ENCODE measurements at places on chromosomes 7 and 10.

DNA sequence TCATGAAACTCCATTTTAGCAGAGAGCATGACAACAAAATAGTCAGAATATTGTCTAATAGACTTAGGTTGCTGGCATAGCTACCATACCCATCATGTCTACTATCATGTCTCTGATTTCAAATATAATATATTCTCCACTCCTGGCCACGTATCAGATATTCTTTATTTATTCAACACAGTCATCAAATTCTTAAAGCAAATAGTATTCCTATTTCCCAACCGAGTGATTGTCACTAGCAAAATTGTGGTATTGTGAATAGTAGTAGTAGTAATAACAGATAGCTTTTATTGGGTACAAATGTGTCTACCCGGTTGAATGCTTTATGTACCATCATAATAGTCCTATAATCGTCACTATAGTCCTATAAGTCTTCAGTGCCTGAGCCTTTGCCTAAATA lies 918.6 kb downstream of the KCNMA1 start:
- DNase-seq = no peak

DNA sequence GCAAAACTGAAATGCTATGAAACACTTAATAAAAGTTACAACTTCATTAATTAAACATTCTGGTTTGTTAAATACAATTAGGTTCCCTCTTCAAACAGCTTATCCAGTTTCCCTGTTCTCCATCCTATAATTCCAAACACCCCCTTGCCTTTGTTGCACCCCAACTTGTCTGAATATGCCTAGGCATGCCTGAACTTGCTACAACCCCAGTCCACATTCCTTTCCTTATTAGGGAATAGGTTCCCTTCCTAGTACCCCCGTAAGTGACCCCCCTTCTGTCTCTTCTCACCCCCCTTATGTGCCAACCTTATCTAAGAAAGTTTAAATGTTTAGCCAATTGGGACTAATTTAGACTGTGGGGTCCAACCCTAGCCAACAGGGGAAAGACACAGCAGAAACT lies 295.7 kb upstream of the GALNT17 start:
- DNase-seq = no peak

- DNase-seq = no peak
Measured at GRCh38 chr7:115356139-115356746, 434.3 kb downstream of the MDFIC start.

GRCh38 chr10:7035126-7035761 lies 375.6 kb downstream of the SFMBT2 start:
- DNase-seq = no peak

GRCh38 chr10:72080042-72080975 lies 8.0 kb downstream of the SPOCK2 start:
- DNase-seq = no peak

- no peak for DNase-seq
Measured at GRCh38 chr10:84432891-84433290, 104.5 kb downstream of the CCSER2 start.

GRCh38 chr7:120169996-120170783 lies 102.8 kb upstream of the KCND2 start:
- peak; percentile 6 for DNase-seq

DNA sequence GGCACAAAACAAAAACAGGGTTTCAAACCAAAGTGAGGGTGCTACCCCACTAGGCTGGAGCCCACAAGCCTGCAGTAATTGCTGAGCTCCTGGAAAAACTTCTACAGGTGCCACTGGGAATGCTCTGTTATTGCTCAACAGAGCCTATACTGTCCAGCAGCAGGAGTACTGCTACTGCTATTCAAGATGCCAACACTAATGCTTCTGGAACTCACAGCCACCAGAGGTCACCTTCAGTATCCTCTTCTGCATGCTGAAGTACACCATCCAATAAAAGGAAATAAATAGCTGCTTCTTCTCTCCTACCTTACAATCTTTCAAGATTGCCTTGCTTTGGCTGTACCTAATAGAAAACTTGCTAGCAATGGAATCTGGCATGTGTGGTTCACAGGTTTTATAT lies 222.0 kb downstream of the LRRN3 start:
- DNase-seq = no peak

DNA sequence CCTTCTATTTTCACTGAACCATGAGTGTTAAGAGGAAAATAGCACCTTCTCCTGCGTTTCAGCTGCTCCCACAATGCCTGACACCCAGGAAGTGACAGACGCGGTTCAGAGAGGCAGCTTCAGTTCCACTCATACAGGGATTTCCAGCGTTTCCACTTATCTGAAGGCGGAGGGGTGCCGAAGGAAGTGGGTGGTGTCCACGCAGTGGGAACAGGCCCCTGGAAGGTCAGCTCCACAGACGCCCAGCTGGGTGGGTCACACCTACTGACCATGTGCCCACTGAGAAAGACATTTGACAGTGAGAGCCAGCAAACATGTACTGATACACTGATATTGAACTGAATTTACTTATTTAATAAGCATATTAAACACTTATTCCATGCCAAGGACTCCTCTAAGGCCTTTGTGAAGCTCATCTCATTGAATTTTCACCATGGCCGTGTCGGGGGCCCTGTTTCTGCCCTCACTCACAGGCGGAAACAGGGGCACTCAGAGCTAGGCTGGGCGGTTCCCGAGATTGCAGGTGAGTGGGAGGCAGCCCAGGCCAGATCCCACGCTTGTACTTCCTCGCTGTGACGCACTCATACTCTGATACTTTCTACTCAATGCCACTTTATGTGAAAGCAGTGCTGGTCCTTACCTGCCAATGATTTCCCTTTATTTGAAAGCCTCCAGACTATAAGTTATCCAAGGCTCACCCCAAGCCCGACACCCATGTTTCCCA lies 96.8 kb downstream of the TCERG1L start:
- DNase-seq = no peak

DNA sequence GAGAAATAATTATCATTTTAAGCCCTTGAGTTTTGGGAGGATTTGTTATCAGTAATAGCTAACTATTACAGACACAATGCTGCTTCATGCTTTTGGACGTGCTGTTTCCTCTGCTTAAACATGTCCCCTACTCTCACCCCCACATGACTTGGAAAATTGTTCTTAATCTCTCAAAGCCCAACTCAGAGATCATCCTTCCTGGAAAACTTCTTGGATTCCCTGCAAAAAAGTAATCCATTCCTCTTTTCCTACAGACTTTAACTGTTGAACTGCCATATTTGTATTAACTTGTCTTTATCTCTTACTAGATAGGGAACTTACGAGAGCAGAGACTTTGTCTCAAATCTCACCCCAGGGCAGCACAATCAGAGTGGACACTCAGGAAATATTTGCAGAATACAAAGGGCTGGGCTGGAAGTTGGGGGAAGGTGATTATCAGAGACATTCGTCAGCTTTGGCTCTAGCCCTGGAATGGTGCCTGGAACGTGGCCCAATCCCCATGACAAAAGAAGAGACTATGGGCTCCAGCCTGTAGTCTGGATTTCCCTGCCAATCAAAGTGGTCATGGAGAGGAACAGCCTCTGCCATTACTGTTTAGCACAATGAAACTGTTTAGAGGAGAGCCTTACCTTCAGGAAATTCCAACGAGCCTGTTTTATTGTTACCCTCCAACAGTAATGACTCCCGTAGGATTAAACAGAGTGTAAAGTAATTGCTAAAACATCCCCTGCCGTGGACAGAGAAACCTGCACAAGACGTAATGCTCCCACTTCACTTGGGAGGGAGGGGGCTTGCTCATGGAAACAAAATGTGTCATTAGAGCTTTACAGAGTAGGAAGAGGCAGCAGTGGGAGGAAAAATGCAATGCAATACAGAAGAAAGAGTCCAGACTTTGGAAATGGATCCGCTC lies 140.4 kb upstream of the AUTS2 start:
- no peak for DNase-seq

DNA sequence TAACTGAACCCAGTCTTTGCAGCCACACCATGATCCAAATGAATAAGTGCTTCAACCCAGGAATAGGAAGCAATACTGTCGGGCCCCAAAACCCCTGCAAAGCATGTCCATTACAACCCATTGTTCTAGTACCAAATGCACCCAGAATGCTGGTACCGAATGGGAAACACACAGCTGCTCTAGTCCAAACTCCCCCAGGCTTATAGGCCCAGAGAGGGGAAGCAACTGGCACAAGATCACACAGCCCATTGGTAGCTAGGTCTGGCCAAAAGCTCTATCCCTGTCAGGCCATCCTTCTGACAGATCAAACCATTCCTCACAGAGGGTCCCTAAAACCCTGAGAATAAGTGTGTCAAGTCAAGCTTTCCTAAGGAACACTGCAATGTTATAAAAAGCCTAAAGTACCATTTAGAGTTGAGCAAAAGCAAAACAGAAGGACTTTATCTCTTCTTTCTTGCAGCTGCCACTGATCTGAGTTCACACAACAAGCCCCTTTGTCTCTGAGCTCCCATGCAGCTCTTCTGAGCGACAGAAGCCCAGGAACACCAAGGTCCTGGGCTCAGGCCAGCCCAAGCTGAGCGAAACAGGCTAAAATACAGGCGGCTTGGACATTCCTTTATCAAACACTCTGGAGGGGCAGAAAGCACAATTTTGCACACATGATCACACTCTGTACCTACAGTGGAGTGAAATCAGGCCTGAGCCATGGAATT lies 116.7 kb downstream of the SGMS1 start:
- DNase-seq = no peak

- no peak for DNase-seq
Measured at GRCh38 chr10:93245779-93246178, 172.1 kb downstream of the CYP26A1 start.

DNA sequence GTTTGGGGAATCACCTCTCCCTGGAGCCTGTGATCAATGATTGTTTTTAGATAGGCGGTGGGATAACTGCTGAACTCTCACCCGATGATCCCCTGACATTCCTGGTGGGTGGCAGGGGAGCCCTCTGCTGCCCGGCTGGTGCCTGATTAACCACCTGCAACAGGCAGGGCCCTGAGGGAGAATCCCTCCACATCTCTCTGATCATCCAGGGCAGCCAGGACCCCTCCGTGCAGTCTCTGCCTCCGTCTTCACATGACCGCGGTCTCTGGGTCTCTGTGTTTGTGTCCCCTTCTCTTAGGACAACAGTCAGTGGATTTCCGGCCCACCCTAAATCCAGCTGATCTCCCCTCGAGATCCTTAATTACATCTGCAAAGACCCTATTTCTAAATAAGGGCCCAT lies 17.4 kb downstream of the CALML5 start:
- DNase-seq = no peak

- DNase-seq = no peak
Measured at GRCh38 chr10:124748953-124749645, 4.9 kb upstream of the FAM53B start.

DNA sequence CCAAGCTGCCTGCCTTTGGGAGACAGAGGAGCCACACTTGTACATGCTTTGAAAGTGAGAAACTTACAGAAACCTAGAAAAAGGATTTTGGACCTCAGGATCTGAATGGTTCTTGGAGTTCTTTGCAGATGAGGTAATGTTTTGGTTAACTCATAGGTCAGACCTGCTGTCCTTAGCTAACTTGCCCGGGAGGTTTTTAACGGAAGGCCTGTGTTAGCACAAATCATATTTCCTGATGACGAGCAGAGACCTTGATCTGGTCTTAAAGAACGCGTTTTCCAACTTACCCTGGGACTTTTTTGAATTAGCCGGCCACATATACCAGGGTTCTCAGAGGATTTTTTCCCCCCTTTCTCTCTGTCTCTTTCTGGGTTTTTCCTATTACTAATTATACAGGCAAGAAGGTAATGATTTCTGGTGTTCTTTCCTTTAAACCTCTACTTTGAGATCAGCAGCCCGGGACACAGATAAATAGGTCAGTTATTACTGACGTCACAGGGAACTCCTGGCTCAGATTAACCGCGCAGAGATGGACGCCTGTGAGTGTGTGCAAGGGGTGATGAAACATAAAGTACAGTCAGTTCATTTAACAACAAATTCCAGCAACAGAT lies 101.7 kb upstream of the KLF6 start:
- DNase-seq = peak; percentile 69

DNA sequence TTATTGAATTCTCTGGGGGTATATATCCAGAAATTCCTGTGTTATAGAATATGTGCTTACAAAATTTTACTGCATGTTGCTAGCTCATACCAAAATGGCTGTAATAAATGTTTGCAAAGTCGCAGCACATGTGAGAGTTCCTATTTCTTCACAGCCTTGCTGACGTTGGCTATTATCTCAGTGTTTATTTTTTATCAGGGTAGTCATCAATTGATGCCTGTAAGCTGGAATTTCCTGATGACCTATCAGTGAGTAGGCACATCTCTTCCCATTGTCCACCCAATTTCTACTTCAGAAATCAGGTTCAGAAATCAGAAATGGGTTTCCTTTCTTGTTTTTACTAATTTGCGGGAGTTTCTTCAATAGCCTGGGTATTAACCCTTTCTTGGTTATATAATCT lies 268.1 kb upstream of the FZD8 start:
- DNase-seq = peak; percentile 41

GRCh38 chr10:103166523-103166922 lies 26.5 kb downstream of the NT5C2 start:
- DNase-seq = no peak

GRCh38 chr10:76840802-76841201 lies 796.8 kb downstream of the KCNMA1 start:
- no peak for DNase-seq

GRCh38 chr10:1151076-1152033 lies 95.2 kb downstream of the WDR37 start:
- no peak for DNase-seq

DNA sequence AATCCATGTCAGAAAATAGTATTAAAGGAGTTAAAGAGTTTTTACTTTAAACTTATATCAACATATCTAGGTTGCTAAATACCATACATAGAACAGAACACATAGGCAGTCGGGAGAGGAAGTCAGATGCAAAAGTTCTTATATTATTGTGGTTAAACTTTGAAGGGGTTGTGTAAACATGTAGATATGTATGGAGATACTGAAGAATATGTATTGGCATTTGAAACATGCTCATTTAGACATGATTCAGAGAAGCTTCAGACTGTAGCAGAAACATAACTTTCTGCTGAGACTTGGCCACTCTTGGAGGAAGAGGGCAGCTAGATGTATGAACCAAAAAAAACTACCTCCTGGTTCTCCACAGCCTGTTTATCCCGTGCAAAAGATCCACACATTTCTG lies 103.5 kb upstream of the FERD3L start:
- peak; percentile 3 for DNase-seq

- DNase-seq = no peak
Measured at GRCh38 chr10:131746241-131746711, 154.5 kb upstream of the PPP2R2D start.

DNA sequence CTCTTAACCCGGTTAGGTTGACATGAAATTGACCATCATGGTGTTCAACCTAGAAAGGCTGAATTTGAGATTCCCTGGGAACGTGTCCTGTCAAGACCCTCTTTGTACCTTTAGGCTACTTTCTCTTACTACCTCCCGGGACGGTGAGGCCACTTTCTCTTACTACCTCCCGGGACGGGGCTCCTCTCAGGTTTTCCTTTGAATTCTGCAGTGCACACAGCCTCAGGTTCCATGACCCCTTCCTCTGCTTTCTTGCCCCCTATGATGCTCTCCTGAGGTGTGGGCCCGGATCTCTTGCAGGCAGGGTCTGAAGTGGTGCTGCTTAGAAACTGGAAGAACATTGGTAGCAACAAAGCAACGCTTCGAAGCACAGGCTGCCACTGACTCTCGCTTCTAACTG lies 155.3 kb downstream of the CAMK1D start:
- no peak for DNase-seq
